Fibroblast of pulmonary artery (primary cell): ENCODE measurements at places on chromosomes 11 and 22.
A peak's percentile ranks its signal among the peaks of the same experiment; 100 is the strongest.

DNA sequence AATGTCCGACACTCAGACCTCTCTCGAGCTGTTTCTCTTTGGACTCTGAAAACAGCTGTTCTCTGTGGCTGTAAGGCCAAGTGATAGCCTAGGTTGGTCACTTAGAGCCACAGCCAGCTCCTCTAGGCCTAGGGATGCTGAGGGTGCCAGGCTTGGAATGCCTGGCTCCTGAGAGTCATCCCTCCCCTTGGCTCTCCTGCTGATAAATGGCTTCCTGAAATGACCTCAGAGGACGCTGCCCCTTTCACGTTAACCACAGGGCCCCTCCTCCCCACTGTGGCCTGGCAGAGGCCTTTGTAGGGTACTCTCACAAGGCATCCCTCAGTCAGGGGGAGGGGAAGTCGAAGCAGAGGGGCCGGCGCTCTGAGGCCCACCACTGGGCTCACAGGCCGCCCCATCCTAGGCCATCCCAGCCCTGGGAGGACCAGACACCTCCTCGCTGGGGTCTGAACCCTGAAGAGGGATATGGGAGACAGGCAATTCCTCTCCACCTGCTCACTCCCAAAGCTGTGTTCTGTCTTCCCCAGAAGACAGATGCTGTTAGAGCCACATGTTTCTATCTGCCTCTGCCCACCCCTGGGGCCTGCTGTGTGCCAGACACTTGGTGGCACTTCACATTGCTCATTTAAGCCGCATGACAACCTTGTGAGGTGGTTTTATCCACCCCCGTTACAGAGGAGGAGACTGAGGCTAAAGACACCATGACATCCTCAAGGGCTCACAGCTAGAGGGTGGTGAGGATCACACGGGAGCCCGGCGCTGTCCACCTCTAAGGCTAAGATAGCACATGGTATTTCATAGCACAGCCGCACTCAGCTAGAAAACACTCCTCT is 50.9 kb downstream of the ARFGAP3 start:
- no peak for DNase-seq

GRCh38 chr11:43567396-43567975 is 113.1 kb upstream of the HSD17B12 start:
- peak; percentile 73 for DNase-seq

GRCh38 chr11:86948733-86949132 is 6.5 kb downstream of the FZD4 start:
- DNase-seq: no peak

GRCh38 chr11:97908354-97908753 is 1112.4 kb upstream of the CNTN5 start:
- no peak for DNase-seq

GRCh38 chr22:17043521-17043920 is 35.5 kb upstream of the GAB4 start:
- DNase-seq: no peak

DNA sequence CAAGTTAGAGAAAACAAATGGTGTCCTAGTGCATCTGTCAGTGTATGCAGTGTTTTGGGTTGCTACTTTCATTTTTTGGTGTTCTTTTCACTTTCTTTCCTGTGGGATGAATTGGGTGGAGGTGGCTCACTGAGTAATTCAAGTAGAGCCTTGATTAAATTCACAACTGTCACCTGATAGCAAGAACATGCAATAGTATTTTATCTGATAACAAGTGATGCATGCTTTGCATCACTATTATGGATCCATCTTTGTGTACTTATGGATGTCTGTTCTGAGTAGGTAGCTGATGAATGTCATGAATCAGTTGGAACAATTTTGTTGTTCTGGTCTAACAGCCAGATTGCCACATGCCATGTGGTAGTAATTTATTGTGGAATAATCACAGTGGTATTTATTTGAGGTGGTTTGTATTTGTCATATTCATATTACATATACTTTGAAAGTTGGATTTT is 87.5 kb downstream of the DDX10 start:
- no peak for DNase-seq

DNA sequence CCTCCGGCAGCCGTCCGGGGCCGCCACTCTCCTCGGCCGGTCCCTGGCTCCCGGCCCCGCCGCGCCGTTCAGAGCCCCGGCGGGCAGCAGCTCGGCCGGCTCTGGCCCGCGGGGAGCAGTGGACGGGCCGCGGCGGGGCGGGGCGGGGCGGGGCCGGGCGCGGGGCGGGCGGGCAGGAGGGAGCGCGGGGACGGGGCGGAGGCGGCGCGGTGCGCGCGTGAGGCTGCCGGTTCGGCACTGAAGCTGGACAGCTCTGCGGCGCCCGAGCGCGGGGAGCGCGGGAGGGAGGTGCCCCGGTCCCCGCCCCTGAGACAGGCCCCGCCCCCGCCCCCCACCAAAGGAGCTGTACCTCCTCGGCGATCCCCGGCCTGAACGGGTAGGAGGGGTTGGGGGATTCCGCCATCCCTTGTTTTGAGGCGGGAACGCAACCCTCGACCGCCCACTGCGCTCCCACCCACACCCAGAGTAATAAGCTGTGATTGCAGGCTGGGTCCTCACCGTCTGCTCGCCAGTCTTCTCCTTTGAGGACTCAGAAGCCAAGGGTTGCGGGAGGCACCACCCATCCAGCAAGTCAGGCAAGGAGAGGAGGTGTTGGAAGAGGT is at the start of gene DRD2:
TSS of gene DRD2 (minus strand) at position 239 of the 602 bp plus-strand sequence. CDS start 50,747 bp downstream, outside the sequence.
- no peak for DNase-seq

DNA sequence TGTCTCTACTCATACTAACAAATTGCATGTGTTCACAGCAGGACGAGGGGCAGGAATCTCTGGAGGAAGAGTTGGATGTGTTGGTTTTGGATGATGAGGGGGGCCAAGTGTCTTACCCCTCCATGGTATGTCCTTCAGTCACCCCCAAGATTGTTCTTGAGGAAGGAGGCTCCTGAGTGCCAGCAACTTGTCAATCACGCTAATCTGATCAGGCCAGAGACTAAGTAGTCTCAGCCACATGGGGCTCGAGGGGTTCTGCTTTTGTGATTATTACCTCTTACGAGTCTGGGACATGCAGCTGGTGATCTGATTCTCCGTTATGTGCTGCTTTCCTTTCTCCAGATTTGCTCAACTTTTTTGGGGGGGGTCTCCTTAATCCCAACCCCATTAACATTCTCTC is 54.3 kb downstream of the CTNND1 start:
- no peak for DNase-seq

DNA sequence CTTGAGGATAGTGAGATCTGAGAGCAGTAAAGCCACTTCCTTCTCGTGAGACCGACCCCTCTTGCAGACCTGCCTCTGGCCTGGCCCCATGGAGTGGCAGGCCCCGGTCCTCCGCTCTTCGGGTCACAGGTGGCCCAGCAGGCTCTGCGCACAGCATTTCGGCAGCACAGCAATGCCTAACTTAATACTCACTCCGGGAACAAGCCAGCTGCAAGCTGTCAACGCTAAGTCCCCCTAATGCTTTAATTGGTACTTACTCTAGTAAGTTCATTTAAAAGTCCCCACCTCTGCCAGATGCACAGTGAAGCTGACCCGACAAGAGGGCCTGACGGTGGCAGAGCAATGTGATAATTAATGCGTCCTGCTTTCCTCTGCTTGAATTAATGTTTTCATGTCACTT is 349.3 kb upstream of the B3GAT1 start:
- no peak for DNase-seq

GRCh38 chr11:1888347-1888753 is 3.3 kb downstream of the PRR33 start:
- DNase-seq: no peak
